ENCODE measurements at places on chromosomes 1 and 21.

DNA sequence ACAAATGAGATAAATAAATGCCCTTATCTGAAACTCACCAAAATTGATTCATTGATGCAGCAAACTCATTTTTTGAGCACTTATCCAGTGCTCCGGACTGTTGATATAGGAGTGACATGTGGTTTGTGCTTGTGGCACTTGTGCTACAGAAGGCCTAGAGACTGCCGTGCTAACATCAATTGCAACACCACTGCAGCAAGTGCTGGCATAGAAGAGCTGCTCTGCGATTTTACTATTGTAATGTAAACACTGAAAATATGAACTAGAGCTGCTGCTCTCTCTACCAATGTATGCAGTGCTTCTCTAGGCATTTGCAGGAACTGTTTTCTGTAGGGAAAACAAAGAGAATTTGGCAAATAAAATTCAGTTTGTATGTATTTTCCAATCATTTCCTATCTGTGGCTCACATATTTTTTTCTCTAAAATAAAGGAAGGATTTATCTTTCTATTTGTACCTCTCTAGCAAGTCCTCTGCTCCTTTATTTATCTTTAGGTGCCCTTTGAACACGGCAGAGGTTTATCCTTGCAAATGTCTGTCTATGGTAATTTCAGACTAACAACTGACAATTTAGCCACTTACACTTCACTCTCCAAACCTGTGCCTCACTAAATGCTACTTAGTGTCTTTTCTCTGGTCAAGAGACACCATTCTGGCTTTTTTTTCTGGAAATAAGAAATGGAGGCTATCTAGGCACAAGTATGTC is 409.5 kb upstream of the ADGRL2 start:
- no peak for DNase-seq

GRCh38 chr21:33069243-33069642 is 698 bp upstream of the OLIG1 start:
- no peak for DNase-seq

DNA sequence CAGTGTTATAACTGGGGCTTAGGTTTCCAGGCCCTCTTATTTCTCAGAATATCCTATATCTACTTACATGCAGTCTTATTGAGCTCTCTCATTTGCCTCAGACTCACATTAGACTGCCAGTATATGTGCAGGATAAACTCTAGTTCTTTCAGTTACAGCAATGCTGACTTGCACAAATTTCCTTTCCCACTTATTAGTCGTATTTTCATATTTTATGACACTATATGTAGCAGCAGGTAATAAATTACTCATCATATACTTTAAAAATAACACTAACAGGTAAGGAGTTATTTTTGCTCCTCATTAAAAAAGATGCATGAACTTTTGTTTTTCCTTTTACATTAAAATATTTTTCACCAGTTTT is 65.7 kb downstream of the GADD45A start:
- DNase-seq = no peak

- no peak for DNase-seq
Measured at GRCh38 chr1:184385865-184386311, 941 bp upstream of the C1orf21 start.

- no peak for DNase-seq
Measured at GRCh38 chr1:245810181-245810769, 655.5 kb downstream of the KIF26B start.

Measured in cerebellar nuclear complex (tissue), 1 donor.